ACHN (cell line): ENCODE measurements at places on chromosomes 1 and 21.

GRCh38 chr21:15160136-15160535, 95.3 kb upstream of the NRIP1 start:
- DNase-seq = no peak

DNA sequence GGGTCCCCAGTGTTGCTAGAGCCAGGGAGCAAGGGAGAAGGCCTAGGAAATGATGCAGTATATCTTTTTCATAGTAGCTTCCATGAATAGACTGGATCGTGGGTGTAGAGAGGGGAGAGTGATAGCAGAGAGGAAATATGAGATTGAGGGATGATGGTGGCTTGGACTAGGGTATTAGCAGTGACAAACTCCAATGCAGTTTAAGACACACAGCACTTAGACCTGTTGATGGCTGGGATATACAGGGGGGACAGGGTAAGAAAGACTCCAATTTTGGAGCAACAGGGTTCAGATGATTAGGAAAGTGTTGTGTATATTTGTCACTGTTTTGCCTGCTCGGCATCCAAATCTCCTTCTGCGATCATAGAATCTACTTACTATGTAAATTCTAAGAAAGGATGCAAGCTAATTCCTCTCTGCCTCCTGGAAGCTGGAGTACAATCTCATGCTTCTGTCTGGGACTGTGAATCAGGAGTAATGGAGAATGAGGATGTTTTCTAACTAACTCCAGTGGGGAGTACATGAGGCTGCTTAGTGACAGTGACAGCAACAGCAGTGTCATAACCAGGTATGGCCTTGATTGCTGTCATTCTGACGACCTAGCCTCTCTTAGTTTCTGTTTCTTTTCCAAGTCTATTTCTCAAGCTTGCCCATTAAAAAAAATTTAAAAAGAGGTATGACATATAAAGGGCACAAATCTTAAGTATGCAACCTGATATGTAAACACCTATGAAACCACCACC, 47.5 kb downstream of the SYDE2 start:
- no peak for DNase-seq

DNA sequence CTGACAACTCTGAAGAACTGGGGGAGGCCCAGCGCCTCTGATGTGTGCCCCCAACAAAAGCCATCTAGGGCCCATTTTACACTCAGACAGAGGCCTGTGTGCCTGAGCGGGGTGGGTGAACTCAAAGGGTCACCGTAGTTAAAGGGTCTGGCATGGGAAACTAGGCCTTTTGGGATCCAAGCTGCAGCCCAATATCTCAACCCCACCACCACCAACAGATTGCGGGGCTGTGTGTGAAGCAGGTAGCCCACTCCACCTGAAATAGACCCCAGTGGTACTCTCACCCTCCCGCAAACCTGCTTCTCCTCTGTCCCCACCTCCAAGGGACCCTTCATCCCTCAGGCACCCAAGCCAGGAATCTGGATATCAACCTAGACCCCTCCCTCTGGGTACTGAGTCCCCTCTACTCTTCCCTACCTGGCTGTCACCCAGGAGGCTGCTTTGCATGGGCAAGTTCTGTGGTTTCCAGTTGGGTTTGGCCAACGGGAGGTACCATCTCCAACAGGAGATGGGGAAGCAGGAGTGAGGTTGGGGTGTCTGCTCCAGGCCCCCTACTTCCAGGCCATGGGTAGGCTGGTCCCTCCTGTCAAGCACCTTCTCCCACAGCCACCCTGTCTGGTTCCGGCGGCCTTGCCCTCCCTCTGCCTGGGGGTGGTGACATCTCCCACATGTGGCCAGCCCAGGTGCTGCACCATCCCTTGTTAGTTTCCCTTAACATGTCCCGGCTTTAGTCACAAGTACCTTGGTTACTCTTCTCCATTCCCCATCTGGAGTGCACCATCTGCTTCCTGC, 35.2 kb upstream of the LRP8 start:
- no peak for DNase-seq

GRCh38 chr1:173868266-173869020, at the start of gene ZBTB37:
ZBTB37 (plus strand) TSS chr1:173868380; CDS start chr1:173870226, 1,846 bp downstream.
- peak; percentile 89 for DNase-seq

- DNase-seq = peak; percentile 40
These were observed 24.0 kb downstream of the MRAP start for GRCh38 chr21:32322676-32323075.

- no peak for DNase-seq
These were observed 10.0 kb upstream of the PDPN start for GRCh38 chr1:13573586-13573985.

GRCh38 chr1:153389973-153390879, 647 bp downstream of the S100A8 start:
- DNase-seq = no peak

- no peak for DNase-seq
These were observed 10.9 kb upstream of the CAP1 start for GRCh38 chr1:40029608-40030007.

GRCh38 chr1:22850681-22851080, 122.0 kb downstream of the LACTBL1 start:
- DNase-seq = no peak

GRCh38 chr1:72438270-72438669, 155.9 kb upstream of the NEGR1 start:
- no peak for DNase-seq

GRCh38 chr1:30911059-30911954, 2.7 kb upstream of the SDC3 start:
- peak; percentile 73 for DNase-seq

DNA sequence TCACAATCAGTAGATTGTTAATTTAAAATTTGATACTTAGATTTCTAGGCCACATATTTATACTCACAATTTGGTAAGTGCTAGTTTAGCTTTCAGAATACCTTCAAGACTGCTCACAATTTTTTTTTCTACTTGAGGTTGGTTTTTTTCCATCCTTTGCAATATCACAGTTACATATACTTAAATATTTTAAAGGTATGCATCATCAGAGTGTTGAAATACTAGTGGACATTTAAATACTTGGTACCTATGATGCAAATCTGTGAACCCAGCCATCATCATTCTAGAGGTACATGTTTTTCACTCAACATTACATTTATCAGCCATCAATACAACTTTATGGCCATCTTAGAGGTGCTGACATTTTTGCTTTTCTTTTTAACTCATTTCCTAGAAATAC, 6.2 kb upstream of the LRRC40 start:
- no peak for DNase-seq

GRCh38 chr1:222047366-222047765, 305.5 kb upstream of the DUSP10 start:
- no peak for DNase-seq

DNA sequence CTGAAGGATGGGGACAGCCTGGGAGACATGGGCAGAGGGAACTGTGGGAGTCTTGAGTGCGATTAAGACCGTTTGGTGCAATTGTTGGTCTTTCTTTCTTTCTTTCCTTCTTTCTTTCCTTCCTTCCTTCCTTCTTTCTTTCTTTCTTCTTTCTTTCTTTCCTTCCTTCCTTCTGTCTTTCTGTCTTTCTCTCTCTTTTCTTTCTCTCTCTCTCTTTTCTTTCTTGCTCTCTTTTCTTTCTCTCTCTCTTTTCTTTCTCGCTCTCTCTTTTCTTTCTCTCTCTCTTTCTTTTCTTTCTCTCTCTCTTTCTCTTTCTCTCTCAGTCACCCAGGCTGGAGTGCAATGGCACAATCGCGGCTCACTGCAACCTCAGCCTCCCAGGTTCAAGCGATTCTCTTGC, 2.9 kb upstream of the KLHDC9 start:
- DNase-seq = no peak

DNA sequence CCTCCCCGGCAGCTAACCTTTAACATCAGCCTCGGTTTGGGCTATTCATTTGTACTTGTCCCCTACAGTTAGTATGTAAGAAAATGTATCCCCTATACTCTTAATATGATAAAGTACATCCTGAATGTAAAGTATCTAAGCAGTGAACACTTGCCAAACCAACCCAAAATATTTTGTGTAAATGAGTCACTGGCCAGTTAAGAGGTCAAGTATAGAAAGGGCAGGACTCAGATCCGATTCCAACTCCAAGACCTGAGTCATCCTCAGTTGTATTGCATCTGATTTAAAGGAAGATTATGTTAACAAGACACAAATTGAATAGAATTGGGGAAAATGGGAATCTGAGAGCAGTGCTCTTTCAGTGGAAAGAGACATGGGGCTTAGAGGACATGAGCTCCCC, 84.4 kb downstream of the CD58 start:
- DNase-seq = no peak

GRCh38 chr1:102050556-102050955, 53.8 kb upstream of the OLFM3 start:
- DNase-seq = no peak

- no peak for DNase-seq
These were observed 7.8 kb upstream of the LRRC52 start for GRCh38 chr1:165536016-165536415.

DNA sequence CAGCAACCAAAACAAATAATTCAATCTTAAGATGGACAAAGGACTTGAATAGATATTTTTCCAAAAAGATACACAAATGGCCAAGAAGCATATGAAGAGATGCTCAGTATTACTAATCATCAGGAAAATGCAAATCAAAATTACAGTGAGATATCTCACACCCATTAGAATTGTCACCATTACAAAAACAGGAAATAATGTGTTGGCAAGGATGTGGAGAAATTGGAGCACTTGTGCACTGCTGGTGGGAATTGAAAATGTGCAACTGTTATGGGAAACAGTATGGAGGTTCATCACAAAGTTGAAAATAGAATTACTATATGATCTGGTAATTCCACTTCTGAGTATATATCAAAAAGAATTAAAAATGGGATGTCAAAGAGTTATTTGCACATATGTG, 83.2 kb downstream of the SH3GLB1 start:
- DNase-seq = no peak

DNA sequence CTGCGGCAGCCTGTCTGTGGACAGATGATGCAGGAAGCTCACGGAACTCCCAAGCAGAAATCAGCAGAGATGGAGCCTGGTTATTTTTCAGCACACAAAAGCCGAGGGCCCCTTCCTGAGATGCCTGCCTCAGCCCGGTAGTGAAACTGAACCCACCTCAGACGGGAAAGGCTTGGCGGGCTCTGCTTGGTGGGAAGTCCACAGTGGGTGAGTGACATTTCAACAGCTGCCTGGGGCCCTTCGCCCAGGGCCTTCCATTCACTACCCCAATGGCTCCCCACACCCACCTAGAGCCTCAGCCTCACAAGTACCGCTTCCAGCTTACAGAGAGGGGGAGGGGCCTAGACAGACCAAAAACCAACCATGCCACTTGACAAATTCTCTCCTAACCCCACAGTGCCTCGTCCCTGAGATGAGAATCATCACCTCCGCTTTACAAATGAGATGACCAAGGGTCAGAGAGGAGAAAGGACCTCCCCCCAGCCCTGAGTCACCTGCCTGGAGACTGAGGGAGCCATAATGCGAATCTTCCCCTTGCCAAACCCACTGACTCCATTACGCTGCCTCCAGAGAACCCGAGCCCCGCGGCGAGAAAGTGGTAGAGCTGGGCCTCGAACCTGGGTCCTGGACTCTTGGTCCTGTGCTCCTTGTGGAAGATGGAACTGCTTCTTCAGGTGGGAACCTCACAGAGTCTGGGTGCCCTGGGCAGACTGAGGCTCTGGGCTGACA, 3.4 kb upstream of the ECE1 start:
- no peak for DNase-seq

DNA sequence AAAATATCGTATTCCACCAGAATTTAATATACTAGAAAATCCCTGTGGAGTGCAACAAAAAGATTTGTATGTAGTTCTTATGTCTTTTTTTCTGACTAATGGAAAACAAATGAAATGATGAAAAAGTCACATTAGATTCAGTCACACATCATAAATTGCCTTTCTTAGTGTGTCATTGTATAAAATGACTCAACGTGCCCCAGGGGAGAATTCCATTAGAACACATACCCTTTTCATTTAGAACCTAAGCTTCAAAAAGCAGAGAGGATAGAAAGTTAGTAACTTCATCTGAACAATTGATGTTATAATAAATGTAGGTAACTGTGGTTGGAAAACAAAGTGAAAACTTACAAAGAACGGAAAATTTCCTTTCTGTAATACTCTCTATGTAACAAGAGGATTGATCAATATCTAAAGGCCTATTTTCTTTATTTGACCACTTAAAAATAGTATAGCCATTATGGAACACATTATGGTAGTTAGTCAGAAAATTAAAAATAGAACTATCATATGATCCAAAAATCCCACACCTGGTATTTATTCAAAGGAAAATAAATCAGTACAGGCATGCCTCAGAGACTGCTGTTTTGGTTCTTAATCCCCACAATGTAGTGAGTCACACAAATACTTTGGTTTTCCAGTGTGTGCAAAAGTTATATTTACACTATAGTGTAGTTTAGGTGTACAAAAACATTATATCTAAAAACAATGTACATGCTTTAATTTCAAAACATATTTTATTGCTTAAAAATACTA, 1016.1 kb downstream of the KCNT2 start:
- DNase-seq = peak; percentile 62

GRCh38 chr1:45542591-45542990, 8.0 kb upstream of the AKR1A1 start:
- no peak for DNase-seq

DNA sequence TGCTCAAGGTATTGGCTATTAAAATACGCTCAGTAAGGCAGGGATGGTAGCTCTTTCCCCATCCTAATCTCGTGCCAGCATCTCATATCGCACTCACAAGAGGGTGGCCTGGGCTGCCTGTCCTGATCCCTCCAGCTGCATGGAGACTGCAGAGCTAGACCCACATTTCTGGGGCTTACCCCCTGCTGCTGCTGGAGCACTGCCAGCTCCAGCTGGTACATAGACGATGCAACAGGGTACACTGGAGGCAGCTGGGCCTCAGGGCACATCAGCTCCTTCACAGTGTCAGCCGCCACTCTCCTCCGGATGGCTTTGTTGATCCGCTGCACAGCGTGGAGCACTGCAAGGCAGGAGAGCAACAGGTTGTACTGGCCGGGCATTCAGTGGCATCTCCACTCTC, 16.0 kb downstream of the IQGAP3 start:
- DNase-seq = no peak

GRCh38 chr1:219179293-219179692, 5.6 kb downstream of the LYPLAL1 start:
- DNase-seq = no peak

DNA sequence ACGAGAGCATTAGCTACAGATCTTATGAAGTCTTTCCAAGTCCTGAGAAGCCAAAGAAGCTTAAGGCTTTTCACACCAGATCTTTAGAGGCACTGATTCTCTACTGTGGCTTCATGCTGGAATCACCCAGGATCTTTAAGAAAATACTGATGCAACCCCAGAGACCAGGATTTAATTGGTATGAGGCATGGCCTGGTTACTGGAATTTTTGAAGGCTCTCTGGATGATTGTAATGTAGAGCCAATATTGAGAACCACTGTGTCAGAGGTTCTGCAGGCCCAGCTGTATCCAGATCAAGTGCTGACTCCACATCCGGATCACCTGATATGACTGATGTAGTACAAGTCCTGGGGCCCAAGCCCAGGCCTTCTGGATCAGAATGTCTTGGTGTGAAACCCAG, 105.7 kb downstream of the PLPPR5 start:
- DNase-seq = no peak

DNA sequence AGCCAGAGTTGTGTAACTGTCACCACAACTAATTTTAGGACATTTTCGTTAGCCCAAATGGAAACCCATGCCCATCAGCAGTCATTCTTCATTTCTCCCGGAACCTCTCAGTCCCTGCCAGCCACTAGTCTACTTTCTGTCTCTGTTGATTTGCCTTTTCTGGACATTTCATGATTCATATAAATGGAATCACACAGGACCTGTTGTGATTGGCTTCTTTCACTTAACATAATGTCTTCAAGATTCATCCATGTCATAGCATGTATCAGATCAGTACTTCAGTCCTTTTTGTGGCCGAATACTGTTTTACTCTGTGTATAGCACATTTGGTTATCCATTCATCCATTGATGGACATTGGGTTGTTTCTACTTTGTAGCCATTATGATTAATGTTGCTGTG, 7.1 kb downstream of the SLC66A1 start:
- DNase-seq = no peak

GRCh38 chr1:40876891-40877290, 14.7 kb upstream of the CITED4 start:
- DNase-seq = no peak
